ENCODE measurements at places on chromosomes 6 and 20.
A peak's percentile ranks its signal among the peaks of the same experiment; 100 is the strongest.

GRCh38 chr6:139126255-139126654 is 8.6 kb upstream of the HECA start:
- no peak for DNase-seq

GRCh38 chr20:34538671-34539123 is 19.8 kb upstream of the MAP1LC3A start:
- DNase-seq = peak; percentile 84

DNA sequence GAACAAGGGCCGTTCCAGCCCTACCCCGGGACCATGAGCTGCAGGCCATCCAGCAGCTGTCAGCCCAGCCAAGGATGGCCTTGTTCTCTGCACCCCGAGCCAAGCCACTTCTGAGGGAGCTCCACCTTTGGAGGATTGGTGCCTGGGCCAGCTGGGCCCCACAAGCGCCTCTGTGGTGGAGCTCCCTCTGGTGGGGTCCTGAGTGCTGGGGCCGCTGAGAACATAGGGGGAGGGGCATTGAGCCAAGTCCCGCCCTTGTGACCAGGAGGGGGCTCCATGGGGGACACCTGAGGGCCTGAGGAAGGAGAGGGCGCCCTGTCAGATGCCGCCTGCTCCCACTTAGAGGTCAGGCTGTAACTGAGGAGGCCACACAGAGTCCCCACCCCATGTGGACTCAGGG is 43.2 kb downstream of the YTHDF1 start:
- DNase-seq = peak; percentile 54

DNA sequence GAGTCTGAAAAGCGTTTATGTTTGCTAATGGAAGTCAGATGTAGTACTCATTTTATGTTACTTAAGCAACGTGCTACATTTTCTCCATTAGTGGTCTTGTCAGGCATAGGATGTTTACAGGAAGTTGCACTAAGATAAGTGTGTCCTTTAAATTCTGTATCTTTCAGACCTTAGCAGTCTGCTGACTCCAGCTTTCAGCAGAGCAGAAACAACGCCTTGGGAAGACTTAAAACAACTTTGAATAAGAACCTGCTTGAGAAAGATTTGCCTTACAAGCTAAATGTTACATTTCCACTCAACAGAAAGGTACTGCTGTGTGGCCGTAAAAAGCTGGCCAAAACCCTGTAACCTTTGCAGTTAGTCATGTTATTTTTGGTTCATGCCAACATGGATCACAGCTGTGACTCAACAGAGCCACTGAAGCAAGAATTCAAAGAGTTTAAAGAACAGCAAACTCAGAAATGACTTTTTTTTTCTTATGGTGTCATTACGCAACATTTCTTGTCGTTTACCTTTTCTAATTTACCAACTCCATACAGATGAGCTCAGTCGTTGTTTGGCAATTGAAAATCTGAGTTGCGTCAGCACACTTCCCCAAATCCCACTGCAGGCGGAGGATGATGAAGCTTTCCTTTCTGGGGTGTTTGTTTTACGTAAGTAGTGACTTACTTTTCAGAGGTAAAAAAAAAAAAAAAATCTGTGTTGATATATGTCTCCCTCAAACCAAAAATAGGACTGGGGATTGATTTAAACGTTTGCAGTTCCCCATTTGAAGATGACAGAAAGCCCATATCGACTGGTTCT is 27.9 kb upstream of the BMP6 start:
- no peak for DNase-seq

- DNase-seq = no peak
Measured at GRCh38 chr20:25339608-25340007, 51.0 kb downstream of the ABHD12 start.

GRCh38 chr20:39429726-39430125 is 467.6 kb downstream of the DHX35 start:
- DNase-seq = peak; percentile 21

DNA sequence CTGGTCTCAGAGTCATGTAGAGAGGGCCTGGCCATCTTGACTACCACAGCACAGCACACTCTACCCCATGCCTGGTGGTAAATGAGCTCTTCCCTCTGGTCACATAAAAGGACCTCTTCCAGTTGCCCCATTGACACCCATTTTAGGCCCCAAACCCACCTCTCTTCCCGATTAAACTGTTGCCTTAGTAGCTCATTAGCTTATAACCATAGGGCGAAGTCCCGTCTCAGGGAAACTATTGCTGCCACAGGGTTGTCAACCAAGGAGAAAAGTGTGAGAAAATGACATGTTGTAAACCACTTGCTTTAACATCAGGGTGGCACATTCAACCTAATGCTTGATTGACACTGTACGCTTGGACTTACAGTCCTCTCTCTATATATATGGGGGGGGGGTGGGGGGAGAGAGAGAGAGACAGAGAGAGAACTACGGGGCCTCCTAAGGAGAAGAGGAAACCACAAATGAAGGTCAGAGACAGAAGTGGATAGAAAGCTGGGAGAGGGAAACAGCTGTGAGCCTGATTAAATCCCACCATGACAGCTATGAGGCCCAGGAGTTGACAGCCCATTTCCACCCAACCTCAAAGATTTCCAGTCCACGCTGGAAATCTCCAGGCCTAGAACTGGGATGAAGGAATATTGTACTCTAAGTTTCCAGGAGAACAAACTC is 14.9 kb upstream of the BTN1A1 start:
- DNase-seq = peak; percentile 28

DNA sequence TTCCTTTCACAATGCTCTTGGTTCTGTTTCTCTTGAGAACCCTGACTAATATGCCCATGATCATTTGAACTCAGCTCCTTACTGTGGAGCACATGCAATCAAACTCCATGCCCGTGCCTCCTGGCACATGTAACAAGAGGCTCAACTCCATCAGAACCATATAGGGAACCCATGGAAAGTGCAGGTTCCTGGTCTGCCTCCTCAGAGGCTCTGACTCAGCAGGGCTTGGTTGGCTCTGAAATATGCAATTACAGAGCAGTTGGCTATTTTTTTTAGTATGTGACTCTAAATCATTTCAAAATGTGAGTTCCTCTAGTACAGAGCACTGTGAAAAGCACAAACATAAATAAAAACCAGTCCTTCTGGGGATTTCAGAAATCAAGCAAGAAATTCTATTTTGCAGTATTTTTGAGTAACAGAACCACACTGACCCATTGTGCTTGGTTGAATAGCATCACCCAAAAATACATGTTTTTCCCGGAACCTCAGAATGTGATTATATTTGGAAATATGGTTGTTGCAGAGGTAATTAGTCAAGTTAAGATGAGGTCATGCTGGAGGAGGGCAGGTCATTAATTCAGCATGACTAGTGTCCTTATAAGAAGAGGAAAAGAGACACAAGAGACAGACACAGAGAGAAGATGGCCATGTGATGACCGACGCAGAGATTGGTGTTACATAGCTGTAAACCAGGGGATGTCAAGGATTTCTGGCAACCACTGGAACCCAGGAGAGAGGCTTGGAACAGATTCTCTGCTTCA is 13.2 kb upstream of the MAP3K4 start:
- no peak for DNase-seq

GRCh38 chr6:134245706-134246105 is 72.2 kb downstream of the SGK1 start:
- no peak for DNase-seq

DNA sequence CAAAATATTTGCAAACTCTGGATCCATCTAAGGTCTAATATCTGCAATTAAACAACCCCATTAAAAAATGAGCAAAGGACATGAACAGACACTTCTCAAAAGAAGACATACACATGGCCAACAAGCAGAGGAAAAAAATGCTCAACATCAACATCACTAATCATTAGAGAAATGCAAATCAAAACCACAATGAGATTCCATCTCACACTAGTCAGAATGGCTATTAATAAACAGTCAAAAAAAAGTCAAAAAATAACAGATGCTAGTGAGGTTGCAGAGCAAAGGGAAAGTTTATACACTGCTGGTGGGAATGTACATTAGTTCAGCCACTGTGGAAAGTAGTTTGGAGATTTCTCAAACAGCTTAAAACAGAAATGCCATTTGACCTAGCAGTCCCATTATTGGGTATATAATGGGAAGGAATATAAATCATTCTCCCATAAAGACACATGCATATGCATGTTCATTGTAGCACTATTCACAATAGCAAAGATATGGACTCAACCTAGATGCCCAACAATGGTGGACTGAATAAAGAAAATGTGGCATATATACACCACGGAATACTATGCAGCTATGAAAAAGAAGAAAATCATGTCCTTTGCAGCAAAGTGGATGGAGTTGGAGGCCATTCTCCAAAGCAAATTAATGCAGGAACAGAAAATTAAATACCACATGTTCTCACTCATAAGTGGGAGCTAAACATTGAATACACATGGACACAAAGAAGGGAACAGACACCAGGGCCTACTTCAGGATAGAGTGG is 9.1 kb downstream of the ZNFX1 start:
- DNase-seq = no peak

DNA sequence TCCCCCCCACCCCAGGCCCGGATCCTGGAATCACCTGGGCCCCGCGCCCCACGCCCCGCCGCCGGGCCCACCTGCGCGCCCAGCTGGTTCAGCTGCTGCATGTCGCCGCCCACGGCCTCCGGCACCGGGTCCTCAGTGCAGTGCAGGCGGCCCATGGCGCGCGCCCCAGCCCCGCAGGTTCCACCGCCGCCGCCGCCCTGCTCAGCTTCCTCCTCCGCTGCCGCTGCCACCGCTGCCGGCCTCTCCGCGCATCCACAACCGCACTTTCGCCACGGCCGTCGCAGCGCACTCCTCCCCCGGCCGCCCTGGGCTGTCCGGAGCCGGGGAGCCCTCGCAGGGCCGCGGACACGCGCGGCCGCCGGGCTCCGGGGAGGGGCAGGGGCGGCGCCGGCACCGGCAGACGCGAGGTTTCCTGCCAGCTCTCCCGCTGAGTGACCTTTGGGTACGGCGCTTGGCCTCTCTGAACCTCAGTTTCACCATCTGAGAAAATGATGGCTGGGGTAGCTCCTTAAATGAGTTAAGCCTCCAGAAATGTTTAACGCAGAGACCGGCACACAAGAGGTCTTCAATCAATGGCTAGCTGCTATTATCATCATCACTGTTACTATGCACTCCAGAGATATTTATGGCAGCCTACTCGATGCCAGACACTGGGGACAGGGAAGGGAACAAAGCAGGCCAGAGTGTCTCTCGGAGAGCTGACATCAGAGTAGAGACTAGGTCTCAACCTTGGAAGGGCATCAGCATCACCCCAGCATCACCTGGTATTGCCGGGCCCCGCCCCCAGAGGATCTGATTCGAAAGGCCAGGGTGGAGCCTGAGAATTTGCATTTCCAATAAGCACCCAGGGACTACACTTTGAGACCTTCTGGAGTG is at the start of gene COMMD7:
Gene COMMD7, minus strand, starts transcription at position 231 of the 876 bp plus-strand sequence. Its CDS starts 76 bp downstream, at position 155.
- DNase-seq = peak; percentile 61

DNA sequence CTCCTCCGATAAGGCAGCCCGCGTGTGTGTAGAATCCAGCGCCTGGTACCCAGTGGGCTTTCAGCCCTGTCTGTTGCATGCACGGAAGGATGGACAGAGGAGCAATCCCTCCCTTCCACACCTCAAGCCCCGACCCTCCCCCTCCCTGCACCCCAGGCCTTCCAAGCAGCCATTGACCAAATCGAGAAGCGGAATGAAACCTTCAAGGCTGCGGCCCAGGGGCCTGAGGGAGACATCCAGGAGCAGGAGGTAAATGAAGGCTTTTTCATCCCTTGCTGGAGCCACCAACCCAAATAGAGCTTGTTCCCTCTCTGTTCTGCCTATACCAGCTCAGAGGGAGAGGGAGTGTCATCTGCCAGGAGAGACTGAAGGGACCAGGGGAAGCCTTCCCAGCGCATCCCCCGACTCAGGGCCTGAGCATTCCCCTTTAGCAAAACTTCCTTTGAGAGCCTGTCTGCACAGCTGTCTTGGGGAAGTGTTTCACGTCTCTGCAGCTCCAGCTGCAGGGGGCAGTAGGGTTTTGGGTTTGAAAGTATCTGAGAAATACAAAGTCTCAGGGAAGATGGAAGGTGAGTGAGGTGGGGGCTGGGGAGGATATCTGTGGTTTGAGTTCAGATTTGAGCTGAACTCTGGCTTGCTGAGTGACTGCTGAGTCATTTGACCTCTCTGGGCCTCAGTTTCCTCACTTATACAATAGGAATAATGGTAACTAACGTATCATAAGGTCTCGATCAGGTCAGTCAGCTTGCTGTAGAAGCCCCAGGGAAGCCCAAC is 16.1 kb downstream of the FGD2 start:
- peak; percentile 60 for DNase-seq

DNA sequence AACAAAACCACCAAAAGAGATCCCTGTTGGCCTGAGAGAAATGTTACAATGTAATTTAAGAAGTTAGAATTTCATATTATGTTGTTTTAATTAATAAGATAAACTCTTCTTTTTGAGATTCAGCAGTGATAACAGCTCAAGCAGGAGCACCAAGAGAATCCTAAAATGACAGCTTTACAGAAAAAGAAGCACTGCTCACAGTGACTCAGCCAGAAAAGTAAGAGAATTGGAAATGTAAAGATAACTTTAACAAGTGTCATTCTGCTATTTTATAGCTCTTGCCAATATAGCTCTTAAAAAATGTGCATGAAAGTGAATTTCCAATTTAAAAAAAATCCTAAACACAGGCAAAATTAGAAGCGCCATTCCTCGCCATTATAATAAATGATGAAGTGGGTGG is 111.3 kb downstream of the UBE3D start:
- DNase-seq = no peak

- DNase-seq = no peak
Measured at GRCh38 chr6:52532457-52532856, 44.4 kb downstream of the TRAM2 start.

- DNase-seq = no peak
Measured at GRCh38 chr6:135992739-135993138, 141.2 kb downstream of the PDE7B start.

- no peak for DNase-seq
Measured at GRCh38 chr20:10074513-10074912, 39.7 kb downstream of the ANKEF1 start.
